ENCODE measurements at places on chromosomes 5 and 9.

DNA sequence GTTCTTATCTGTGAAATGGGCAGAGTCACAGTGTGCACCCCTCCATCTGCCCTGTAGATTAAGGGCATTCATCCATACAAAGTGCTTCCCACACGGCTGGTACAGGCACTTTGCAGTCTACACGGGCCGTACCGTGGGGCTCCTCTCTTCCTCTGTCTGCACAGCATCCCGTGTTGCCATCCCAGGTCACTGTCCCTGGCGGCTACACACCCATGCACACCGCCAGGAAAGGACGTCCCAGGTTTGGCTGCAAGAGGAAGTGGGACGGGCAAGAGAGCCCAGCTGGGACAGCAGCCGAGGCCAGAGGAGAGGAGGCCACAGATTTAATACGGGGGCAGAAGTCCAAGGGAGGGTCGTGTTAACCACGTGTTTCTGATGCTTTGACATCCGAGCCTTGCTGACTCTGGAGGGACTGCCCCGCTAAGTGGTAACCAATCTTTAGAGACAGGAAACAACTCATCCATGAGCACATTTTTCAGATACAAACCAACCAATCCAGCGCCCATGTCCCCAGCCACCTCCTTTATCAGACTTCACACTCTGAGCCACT, 120.0 kb downstream of the ZNF354C start:
- no peak for DNase-seq

DNA sequence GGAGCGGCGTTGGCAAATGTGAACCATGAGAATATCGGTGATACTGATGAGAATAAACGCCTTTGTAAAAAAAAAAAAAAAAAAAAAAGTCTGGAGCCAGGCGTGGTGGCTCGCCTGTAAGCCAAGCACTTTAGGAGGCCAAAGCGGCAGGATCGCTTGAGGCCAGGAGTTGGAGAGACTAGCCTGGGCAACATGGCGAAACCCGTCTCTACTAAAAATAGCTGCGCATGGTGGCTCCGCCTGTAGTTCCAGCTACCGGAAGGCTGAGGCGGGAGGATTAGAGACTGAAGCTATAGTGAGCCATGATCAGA, 425 bp upstream of the NFX1 start:
- DNase-seq: no peak

- DNase-seq: no peak
Measured at GRCh38 chr9:92917176-92917800, 30.0 kb upstream of the FGD3 start.

GRCh38 chr9:113566016-113566711, 102.6 kb downstream of the RGS3 start:
- DNase-seq: no peak

GRCh38 chr9:112640311-112640710, 77.6 kb downstream of the INIP start:
- DNase-seq: no peak

DNA sequence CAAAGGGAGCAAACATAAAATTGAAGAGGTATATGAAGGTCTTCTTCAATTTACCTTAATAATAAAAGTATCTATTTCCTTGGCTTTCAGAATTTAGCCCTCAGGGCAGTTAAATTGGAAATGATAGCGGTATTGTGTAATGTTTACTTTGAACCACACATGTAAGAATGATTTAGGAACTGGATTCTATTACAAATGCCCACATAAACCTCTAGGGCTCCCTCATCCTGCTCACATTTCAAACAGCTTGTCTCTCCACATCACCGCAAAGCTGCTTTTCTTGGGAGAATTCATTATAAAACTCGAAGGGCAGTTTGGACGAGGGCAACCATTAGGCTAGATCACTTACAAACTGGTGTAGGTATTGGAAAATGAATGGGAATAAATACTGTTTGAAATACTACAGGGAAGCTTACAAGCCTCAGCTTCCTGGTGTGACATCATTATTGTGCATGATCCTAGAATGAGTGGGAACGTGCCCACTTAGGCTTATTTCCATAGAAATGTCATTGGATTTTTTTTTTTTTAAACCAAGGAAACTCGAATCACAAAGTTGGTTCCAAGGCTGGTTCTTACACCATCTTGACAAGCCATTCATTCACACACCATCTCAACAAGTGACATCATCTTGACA, 47.3 kb downstream of the MTRR start:
- DNase-seq: no peak

DNA sequence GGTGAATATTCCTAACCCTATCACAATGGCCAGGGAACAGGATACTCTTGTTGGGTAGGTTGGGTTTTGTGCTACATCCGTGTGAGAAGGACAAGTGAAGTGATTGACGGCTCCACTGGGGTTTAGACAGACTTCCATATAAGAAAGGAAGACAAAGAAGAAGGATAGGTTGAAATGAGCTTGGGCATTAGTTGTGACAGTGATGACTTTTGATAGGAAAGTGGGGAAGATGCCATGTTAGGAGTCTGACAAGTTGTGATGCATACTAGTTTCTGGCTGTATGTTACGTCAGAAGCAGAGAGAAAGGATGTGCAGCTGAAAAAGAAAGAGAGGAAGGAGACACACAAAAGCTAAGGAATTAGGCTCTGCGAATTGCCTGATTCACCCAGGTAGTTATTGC, 138.0 kb downstream of the STARD4 start:
- DNase-seq: no peak

DNA sequence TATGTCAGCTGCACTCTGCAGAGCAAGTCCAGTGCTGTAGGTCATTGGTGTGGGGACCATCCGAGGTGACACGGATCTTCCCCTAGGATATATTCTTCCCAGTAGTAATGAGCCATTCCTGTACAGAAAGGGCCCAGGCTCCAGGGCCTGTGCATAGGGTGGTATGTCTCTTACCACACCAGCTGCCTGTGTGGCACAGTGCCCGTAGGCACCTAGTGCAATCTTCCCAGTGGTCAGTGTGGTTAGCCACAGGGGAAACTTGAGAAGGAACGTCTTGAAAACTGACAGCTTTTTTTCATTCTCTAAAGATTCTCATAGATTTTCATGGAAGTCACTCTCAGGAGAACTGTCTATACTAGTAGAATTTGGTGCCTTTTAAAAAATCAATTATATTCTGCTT, 39.8 kb downstream of the CYSTM1 start:
- no peak for DNase-seq

- DNase-seq: no peak
Measured at GRCh38 chr9:17137566-17137965, 2.7 kb downstream of the CNTLN start.

DNA sequence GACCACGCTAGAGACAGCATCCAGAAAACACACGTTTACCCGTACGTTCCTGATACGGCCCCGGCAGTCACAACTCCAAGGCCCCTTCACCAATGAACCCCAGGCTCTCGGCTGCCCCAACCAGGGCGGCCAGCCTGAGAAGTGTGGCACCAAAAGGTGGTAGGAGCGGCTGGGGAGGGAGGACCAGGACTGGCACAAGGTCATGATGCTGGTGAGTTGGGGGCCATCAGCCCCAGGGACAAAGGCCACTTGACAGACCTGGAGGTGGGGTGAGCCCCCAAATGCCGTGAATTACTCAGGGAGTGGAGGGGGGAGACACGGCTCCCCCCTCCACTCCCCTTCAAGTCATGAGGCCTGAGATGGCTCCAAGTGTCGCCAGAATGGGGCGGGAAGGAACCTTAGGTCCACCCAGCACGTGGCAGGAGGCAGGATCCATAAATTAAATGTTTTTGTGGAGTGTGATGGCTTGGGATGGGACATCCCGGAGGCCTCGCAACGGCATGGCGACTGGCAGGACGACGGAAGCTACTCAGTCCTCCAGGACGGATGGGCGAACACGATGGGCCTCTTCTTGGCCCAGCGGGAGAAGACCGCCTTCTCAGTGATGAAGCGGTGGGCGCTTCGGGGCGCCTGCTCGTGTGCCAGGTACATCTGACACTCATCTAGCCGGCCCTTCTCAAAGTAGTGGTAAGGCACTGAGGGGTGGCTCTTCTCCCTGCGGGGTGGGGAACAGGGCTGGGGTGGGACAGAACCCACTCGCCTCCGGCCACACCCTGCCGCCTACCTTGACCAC, 8.7 kb upstream of the ST6GALNAC6 start:
- DNase-seq: no peak

DNA sequence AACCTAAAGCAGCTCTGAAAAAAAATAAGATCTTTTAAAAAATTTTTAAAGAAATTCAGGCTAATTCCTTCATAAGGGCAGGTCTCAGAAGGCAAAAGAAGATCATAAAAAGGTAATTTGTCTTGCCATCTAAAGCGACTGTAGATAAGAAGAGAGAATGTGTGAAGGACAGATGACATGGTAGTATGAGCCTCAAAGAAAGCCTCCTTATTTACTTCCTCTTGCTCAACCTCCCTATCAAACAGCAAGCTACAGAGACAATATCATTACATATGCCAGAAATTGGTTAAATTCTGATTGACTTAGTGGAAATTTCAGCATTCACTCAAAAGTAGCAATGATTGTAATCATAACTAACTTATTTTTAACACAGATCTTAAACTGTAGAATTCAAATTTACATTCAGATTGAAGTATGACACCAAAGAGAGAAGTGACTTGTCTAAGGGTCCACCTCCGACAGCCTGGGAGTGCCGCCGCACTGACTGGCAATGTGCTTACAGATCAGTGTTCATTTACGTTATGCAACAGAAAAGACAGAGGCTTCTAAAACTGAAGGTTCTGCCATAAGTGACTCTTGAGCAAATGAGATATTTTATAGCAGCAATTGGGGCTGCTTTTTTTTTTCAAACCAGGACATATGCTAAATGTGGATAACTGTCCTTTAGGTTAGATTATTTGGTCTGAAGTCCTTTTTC, 132.0 kb downstream of the CEMIP2 start:
- DNase-seq: no peak

DNA sequence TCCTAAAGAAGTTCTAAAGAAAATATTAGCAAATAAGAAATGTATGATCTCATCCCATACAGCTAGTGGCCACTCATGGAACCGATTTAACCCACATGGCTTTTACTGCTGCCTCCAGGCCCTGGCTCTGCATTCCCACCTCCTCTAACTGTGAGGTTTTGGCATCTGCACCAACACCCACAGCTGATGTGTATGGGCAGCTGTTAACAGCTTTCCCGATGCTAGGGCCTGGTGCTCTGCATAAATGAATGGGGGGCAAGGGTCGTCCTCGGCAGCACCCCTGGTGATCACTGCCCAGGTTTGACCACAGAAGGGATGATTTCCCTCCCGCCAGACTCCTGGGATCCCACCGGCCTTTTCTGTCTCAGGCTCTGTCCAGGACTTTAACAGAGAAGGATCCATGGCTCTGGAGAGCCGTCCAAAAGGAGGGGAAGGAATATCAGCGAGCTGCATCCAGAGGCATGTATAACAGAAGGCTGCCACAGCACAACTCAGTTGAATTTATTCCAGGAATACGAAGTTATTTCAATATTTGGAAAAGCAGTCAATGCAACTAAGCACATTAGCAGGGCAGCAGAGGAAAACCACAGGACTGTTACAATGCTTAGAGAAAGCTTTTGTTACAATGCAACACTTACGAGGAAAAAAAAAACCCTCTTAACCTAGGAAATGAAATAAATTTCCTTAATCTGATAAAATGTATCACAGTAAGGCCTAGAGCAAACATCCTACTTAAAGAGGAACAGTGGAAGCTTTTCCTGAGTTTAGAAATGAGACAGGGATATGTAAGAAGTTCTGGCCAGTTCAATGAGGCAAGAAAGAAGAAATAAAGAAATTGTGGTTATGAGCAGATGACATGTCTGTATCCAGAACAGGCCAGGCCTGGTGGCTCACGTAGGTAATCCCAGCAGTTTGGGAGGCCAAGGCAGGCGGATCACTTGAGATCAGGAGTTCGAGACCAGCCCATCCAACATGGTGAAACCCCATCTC, 63.1 kb downstream of the NACC2 start:
- no peak for DNase-seq

DNA sequence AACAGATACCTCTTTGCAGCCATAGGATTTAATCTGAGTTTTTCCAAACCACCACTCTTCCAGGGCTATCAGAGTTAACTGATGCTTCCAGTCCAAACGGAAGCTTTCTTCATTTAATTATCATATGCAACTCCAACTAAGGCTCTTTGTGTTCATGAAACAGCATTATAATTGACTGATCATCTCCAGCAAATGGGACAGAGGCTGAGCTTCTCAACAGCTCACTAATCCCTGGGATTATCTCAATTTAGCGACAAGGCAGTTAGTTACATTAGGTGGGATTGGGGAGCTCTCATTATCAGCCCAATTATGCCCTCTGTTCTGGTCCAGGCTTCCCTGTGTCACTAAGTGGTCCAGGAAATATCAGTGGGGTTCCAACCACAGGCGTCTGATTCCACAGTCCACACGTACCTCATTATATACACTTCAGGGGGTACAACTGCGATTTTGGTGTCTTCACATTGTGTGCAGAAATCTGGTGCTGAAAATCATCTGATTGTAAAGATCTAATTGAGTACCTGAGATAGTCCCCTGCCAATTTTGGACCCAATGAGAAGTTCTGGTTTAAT, 313.5 kb upstream of the PANK3 start:
- DNase-seq: no peak

DNA sequence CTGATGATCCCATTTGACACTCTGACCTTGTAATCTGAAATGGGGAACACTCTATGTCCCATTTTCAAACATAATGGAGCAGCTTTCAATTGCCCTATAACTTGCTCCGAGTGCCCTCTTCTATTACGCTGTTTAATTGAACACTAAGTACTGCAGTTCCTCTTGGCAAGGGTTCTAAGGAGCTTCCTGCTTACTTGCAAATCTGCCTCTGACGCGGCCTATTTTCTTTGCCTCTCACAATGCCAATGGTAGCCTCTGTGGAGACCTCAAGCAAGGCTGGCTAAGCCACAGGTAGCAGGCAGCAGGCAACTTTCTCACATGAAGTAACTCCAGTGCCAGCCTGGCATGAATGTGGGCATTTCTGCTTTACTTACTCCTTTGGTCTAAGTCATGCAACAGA, 443.4 kb upstream of the TRPC7 start:
- DNase-seq: no peak

DNA sequence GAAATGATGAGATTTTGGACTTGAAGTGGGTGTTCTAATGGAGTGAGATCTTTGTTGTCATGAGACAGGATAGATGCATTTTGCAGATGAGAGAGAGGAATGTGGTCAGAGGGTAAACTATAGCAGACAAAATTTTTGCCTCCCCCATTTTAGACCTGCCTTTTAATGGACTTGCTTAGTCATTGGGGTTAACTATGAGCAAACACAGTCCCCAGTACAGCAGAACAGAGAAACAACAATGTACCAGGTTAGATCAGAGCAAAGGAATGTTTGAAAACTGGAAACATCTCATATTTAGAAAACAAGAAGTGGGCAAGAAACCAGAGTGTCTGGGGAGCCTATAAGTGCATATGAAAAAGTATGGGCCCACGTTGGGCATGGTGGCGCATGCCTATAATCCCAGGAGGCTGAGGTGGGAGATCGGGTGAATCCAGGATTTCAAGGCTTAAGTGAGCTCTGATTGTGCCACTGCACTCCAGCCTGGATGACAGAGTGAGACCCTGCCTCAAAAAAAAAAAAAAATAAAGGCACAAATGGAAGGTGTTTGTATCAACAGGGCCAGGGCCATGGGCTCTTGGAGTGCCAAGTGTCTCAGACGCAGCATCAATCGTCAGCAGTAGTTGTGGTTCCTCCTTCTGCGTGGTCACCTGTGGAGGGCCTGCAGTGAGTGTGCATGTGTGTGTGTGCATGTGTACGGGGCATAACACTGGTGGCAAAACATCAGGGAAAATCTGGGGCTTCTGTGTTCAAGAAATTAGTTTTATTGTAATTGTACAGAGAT, 214.4 kb upstream of the S1PR3 start:
- no peak for DNase-seq
